ENCODE measurements at places on chromosomes 12 and 14.

GRCh38 chr12:117674313-117674712, 294.5 kb downstream of the KSR2 start:
- H3K27ac ChIP-seq, result no peak overlapping the region
- no peak overlapping the region for H3K4me3 ChIP-seq
- no peaks in the 10 kb centered on the region for H3K27me3 ChIP-seq
- H3K4me1 ChIP-seq, result no peaks in the 10 kb centered on the region
- no peaks in the 10 kb centered on the region for H3K36me3 ChIP-seq
- no peak for DNase-seq

DNA sequence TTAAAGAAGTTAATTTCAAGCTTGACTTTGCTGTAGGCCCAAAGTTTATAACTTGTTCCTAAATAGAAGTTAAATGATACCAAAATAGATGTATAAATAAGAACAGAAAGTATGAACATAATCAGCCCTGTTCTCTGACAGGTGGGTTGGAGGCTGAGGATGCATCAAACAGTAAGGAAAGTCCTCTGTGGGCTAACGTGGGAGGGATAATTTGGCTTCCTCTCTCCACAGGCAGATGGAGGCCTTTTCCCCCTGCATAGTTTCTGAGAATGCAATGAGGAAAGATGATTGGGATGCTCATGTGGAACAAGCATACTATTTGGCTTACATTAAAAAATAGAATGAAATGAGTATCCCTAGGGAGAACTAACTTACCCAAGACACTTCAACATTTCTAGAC, 56.5 kb downstream of the GARIN6 start:
- H3K27me3 ChIP-seq, result no peaks in the 10 kb centered on the region
- H3K4me3 ChIP-seq, result no peak overlapping the region
- no peak overlapping the region for H3K27ac ChIP-seq
- H3K4me1 ChIP-seq, result no peaks in the 10 kb centered on the region
- no peaks in the 10 kb centered on the region for H3K36me3 ChIP-seq

DNA sequence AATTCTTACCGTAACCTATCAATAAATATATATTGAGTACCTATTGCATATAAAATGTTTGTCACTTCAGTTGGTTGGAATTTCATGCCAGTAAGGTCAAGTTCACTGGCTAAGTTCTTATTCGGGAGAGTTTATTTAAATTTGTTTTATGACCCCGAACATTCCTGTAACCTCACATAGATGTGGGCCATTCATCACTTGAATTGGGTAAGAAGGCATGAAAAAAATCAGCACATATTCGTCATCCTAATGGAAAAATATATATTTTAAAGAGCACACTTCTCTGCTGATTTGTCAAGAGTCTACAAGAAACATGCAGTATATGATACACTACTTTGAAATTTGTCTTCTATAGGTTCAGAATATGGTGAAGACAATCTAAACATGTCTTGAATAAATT, 263.4 kb downstream of the CCDC91 start:
- no peak for DNase-seq
- H3K4me1 ChIP-seq, result no peaks in the 10 kb centered on the region
- H3K27ac ChIP-seq, result no peak overlapping the region
- H3K4me3 ChIP-seq, result no peak overlapping the region
- no peaks in the 10 kb centered on the region for H3K27me3 ChIP-seq
- no peaks in the 10 kb centered on the region for H3K36me3 ChIP-seq

- H3K4me1 ChIP-seq, result no peaks in the 10 kb centered on the region
- H3K27ac ChIP-seq, result no peak overlapping the region
- H3K27me3 ChIP-seq, result no peaks in the 10 kb centered on the region
Observed at GRCh38 chr14:21978999-21979314, 305.3 kb upstream of the OR4E1 start.

DNA sequence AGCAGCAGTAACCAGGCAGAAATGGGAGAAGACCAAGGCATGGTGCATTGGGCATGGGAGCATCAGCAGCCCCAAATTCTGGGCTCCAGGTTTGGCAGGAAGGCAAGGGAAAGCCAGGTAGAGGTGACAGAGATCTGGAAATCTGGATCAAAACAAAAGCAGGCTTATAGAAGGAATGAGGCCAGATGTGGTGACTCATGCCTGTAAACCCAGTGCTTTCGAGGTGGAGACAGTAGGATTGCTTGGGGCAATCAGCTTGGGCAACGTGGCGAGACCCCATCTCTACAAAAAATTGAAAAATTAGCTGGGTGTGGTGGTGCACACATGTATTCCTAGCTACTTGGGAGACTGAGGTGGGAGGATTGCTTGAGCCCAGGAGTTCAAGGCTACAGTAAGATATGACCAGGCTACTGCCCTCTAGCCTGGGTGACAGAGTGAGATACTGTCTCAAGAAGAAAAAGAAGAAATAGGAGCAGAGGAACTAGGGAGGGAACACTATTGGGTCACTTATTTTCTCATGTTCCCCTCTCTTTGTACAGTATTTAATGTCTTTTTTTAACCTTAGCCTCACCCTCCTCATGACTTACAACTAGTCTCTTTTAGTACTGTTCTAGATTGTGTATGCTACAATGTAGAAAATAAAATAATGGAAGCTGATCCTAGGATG, 25.1 kb downstream of the SLC4A8 start:
- no peaks in the 10 kb centered on the region for H3K4me1 ChIP-seq
- H3K4me3 ChIP-seq, result no peak overlapping the region
- no peaks in the 10 kb centered on the region for H3K27me3 ChIP-seq
- H3K27ac ChIP-seq, result no peak overlapping the region
- DNase-seq, result no peak

Measured in pancreas (tissue), 10 donors.